ENCODE measurements at places on chromosomes 16 and 17.

GRCh38 chr17:77736721-77737120 is 221.8 kb upstream of the TNRC6C start:
- DNase-seq, result peak; percentile 18

DNA sequence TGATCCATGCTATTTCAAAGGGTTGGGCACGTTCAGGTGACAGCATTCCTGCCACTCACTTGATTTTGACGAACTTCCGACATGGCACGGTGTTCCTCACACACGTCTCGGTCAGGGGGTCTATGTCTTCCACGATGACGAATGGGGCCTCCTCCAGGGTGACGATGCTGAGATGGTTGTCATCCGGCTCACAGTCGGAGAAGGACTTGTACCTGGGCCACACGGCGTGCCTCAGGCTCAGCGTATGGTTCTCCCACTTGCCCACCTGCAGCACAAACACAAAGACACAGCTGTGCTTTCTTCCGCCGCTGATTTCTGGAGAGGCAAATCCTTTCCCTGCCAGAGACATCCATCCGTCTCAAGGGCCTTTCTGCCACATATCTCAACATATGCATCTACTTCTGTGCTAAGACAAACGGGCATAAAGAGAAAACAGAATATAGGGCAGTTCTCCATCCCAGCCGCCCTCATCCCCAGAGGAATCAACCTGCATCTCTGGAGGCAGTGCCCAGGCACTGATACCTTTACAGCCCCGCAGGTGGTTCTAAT is 332.5 kb downstream of the GRIN2A start:
- no peak for DNase-seq

GRCh38 chr17:28944343-28944742 is 7.0 kb downstream of the PHF12 start:
- DNase-seq, result no peak

DNA sequence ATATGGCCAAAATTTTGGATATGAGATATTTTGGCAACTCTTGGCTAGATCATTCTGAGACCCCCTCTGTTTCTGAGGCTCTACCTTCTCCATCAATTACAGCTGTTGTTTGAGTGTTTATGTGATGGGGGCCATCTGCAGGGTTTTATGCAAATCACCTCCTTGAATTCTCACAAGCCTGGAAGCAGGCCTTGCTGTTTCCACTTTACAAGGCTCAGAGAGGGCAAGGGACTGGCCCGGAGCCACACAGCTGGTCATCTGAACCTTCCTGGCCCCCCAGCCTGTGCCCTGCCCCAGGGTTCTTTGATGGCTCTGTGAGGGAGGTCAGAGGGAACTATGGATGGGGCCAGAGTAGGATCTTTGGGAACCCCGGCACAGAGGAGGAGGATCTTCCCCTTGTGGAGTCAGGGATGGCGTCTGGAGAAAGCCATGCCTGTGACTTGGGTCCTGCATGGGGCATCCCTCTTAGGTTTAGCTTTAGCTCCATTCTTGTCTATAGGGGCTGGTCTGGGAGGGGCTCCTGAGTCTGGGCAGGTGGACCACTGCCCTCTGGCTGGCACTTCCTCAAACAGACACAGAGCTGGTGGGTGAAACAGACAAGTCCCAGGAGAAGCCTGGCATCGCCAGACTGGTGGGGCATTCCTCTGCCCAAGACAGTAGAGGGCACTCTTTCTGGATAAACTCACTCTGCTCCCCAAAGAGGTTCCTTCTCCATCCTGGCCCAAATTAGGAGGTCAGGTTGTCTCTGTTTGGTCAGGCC is 26.2 kb downstream of the IL21R start:
- DNase-seq, result peak; percentile 28

DNA sequence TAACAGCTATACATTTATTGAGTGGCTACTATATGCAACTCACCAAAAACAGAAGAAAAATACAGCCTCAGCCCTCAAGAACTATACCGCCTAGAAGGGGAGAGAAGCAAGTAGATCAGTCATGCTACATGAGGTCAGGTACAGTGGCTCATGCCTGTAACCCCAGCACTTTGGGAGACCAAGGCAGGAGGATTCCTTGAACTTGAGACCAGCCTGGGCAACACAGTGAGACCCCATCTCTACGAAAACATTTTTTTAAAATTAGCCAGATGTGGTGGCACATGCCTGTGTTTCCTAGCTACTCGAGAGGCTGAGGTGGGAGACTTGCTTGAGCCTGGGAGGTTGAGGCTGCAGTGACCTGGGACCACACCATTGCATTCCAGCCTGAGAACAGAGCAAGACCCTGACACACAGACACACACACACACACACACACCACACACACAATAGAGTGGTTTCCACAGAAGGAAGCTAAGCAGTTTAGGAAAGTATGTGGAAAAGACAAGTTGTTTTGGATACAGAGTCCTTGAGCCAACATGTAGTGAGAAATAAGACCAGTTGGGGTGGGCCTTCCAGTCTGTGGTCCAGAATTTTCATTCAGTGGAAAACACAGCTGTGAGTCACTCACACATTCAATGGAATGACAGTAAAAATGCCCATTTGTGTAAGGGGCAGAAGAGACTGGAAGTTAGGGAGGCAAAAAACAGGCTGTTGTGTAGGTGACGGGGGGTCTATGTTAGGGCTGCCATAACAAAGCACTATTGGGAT is 10.7 kb upstream of the SNTB2 start:
- no peak for DNase-seq

GRCh38 chr16:56013962-56014552 is 138.9 kb upstream of the CES5A start:
- peak; percentile 63 for DNase-seq

GRCh38 chr17:66839616-66840015 is 4.7 kb downstream of the CACNG5 start:
- DNase-seq, result no peak

- DNase-seq, result no peak
Measured at GRCh38 chr17:40419559-40420331, 2.0 kb upstream of the TOP2A start.

GRCh38 chr17:82808006-82808405 is 31.8 kb downstream of the ZNF750 start:
- DNase-seq, result no peak

GRCh38 chr16:21156767-21157467 is 1.6 kb upstream of the LDAF1 start:
- no peak for DNase-seq

DNA sequence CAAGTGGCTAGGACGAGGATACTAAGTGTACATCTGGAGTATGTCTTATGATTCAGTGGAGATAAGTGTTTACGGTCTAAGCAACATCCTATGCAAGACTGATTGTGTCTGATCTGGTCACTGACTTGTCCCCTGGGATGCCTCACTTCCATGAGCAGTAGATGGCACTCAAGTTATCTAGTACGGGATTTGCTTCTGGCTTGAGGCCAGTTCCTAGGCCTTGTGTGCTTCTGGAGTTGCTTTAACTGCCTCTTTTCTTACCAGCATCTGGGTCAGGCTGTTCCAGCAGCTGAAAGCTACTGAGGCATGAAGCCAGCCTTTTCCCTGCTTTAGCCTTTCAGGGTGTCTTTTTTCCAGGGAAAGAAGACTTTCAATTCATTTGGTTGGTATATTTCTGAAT is 23.0 kb downstream of the SUPT6H start:
- no peak for DNase-seq

- DNase-seq, result no peak
Measured at GRCh38 chr17:65644545-65644944, 83.1 kb upstream of the AXIN2 start.

DNA sequence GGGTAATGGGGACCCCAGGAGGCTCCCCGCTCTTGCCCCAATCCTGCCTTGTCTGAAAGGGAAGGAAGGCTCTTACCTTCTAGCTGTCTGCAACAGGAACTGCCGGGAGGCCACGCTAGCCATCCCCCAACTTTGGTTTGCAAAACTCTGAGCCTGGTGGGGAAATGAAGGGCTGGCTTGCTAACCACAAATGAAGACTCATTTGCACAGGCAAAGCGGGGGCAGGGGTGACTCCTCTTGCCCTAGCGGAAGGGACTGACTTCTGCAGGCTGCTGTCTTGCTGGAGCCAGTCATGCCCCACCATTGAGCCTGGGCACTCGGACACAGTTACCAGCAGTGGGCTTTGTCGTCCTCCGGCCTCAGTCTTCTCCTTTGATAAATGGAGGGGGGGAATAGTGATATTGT is 52.6 kb downstream of the PLCG2 start:
- DNase-seq, result peak; percentile 94

- DNase-seq, result no peak
Measured at GRCh38 chr17:73585583-73585982, 58.7 kb downstream of the SDK2 start.

DNA sequence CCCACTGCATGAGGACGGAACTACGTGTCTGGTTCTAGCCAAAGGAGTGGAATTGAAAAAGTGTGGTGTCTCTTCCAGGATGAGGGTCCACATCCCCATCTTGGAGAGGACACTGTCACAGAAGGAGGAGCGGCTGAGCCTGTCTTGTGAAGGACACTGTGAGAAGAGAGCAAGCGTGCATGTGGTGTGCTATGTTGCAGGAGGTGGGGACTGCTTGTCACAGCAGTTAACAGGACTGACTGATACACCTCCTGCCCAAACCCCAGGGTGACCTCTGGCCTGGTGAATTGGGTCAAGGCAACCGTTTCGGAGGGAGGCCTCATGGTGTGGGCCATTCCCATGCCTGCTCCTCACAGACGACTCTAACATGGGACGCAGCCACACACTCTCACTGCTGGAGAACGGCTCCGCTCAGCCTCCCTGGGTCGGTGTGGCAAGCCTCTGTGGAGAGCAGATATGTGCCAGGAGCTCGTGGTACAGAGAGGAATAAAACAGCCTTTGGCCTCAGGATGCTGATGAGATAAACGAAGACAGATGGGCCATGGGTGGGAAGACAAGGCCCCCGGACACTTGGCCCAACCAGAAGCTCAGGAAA is 56.4 kb upstream of the RBFOX3 start:
- no peak for DNase-seq

GRCh38 chr17:33164169-33164881 is 128.8 kb downstream of the ASIC2 start:
- DNase-seq, result no peak

DNA sequence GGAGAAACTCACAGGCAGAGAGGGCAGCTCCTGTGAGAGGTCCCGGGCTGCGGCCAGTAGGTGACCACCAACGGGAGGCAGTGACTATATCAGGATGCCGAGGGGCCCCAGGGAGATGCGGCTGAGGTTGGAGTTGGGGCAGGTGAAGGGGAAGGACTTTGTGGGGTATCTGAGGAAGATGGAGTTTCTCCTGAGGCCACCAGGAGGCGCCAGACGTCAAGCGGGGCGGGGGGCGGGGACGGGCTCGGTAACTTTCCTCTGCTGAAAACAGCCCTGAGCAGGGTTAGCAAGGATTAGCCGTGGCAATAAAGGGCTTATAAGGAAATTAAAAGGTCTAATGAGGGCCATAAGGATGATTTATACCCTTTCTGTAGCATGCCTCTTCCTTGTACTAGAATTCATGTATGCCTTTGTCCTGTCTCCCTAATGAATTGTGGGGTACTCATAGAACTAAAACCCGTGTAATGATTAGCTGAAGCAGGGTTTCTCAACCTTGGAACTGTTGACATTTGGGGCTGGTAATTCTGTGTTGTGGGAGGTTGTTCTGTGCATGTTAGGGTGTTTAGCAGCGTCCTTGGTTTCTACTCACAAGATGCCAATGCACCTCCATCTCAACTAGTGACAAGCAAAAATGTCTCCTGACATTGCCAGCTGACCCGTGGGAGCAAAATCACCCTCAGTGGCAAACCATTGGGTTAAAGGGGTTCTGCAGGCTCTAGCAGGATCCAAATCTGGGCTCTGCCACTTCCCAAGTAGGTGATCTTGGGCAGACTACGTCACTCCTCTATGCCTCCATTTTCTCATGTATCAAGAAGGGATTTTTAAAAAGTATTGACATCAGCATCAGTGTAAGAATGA is 74.8 kb upstream of the GRIN2A start:
- DNase-seq, result peak; percentile 56

DNA sequence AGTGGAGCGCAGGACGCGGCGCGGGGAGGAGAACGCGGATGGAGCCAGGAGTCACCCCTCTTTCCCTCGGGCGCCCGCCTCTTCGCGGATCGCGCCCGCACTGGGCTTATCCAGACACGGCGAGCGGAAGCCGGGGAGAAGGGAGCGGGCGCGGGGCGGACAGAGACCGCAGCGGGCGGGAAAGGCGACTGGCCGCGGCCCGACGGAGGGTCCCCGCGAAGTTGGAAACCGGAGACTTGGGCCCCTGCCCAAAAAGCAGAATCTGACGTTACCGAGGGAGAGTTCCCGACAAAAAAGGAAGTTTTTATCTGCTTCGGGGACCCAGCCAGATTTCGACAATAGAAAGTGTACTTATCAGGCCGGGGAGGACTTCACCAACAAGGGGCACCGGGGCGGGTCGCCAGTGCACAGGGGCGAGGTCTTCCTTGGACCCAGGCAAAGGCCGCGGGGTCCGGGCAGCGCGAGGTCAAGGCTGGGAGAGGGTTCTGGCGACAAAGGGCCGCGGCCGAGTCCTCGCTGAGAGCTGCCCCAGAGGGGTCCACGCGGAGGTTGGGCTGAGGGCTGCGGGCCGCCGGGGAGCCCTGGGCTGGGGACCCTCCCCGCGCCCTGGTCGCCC is 519 bp downstream of the ST6GALNAC2 start:
- DNase-seq, result no peak

- DNase-seq, result no peak
Measured at GRCh38 chr16:89584768-89585549, 9.4 kb downstream of the CPNE7 start.

DNA sequence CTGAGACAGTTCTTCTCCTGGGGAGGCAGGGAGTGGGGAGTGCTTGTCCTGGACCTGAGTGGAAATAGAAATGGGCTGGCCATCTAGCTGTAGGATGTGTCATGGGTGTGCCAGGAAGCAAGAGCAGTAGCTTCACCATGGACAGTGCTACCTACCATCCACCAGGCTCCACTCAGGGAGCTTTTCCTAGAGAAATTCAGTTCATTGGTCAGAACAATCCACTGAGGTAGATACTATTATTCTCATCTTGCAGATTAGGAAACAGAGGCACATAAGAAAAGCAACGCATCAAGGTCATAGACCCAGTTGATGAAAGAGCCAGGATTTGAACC is 372.0 kb downstream of the SLC39A11 start:
- DNase-seq, result no peak

DNA sequence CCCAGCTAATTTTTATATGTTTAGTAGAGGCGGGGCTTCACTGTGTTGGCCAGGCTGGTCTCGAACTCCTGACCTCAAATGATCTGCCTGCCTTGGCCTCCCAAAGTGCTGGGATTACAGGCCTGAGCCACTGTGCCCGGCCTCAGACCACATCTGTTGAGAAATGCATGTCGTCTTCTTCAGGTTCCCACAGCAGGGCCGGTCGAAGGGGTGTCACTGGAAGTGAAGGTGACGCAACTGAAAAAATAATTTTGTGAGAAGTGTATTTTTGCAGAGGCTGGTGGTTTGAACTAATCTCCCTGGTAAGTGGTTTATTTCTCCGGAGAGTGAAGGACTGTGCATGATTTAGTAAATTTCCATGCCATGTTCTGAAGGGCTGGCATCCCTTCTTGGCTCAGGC is 33.4 kb upstream of the IL34 start:
- no peak for DNase-seq
